Myocyte (in vitro differentiated cells): ENCODE measurements at places on chromosomes 6 and 20.
A peak's percentile ranks its signal among the peaks of the same experiment; 100 is the strongest.

DNA sequence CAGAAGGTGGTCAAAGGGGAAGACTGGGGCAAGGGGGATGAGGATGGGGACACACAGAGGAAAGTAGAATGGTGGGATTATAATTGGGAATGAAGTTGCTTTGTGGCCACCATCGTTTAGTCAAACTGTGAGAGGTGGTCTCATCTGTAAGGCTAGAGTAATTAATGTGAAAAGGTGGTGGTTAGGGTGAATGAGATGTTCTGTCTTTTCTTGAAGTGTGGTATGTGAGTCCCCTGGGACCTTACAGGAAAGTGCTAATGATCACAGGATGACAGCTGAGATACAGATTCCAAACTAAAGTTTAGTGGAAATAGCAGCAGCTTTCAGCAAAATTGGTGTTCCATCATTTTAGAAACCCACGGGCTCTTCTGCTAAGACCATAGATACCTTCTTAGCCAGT is 10.7 kb downstream of the ZFAND3 start:
- DNase-seq = no peak

- DNase-seq = no peak
These were observed 549.4 kb downstream of the UTRN start for GRCh38 chr6:144834426-144835038.

DNA sequence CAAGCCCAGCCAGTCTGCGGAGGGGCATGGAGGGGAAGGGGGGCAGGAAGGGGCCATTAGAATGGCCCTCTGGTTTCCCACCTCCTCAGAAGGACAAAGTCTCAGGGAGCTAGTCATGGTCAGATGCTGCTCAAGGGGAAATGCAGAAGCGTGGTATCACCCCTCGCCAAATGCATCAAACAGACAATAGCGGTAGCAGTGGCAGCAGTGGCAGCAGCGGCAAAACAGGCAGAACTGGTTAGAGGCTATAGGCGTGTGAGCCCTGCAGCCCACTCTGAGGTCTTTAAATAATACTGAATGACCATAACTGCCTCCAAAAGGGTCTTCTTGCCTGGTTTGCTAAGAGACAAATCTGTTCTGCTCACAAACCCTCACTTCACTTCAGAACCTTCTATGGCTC is 186.7 kb downstream of the TFAP2C start:
- DNase-seq = no peak

DNA sequence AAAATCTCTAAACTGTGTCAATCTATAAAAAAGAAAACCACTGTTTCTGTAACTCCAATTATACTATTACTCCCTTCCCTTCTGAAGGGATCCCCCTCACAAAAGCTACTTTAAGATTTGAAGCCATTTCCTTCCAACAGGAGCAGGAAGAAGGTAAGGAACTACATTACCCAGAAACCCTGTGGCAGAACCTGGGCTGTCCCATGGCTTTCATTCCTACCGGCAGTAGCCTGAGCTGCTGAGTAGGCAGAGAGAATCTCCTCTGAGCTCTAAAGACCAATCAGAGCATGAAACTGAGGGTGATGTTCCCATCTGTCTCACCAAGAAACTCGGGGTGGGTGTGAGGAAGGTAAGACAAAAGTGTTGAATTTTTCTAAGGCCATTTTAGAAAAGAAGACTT is 108.0 kb upstream of the LRFN2 start:
- DNase-seq = no peak

- peak; percentile 55 for DNase-seq
These were observed 6.0 kb downstream of the CCN5 start for GRCh38 chr20:44720997-44721784.

- DNase-seq = peak; percentile 82
These were observed at the start of gene HDDC2 for GRCh38 chr6:125301435-125302391. HDDC2 (minus strand) TSS chr6:125301967; CDS start chr6:125301932, 35 bp downstream.

- no peak for DNase-seq
These were observed 25.2 kb downstream of the KIF25 start for GRCh38 chr6:168022488-168023321.
